ENCODE measurements at places on chromosomes 6 and 20.

DNA sequence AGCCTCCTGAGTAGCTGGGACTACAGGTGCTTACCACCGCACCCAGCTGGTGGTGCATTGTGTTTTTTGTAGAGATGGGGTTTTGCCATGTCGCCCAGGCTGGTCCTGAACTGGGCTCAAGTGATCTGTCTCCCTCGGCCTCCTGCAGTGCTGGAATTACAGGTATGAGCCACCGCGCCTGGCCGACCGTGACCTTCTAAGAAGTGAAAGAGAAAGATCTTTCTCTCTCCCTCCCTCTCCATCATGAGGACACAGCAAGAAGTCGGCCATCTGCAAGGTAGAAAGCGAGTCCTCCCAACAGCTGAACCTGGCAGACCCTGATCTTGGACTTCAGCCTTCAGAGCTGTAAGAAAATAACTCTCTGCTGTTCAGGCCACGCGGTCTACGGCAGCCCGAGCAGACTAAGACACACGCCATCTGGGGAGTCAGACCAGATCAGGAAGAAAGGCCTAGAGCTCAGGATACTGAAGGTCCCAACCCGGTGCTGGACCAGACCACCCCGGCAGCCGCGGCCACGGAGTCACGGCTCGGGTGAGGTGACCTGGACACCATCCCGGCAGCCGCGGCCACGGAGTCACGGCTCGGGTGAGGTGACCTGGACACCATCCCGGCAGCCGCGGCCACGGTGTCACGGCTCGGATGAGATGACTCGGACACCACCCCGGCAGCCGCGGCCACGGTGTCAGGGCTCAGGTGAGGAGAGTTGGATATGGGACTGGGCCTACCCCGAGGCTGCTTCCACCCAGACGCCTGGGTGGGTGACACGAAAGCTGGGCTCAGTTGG, 9.6 kb downstream of the GMEB2 start:
- no peak for DNase-seq

- DNase-seq, result no peak
Measured at GRCh38 chr6:86536121-86536520, 401.2 kb upstream of the HTR1E start.

DNA sequence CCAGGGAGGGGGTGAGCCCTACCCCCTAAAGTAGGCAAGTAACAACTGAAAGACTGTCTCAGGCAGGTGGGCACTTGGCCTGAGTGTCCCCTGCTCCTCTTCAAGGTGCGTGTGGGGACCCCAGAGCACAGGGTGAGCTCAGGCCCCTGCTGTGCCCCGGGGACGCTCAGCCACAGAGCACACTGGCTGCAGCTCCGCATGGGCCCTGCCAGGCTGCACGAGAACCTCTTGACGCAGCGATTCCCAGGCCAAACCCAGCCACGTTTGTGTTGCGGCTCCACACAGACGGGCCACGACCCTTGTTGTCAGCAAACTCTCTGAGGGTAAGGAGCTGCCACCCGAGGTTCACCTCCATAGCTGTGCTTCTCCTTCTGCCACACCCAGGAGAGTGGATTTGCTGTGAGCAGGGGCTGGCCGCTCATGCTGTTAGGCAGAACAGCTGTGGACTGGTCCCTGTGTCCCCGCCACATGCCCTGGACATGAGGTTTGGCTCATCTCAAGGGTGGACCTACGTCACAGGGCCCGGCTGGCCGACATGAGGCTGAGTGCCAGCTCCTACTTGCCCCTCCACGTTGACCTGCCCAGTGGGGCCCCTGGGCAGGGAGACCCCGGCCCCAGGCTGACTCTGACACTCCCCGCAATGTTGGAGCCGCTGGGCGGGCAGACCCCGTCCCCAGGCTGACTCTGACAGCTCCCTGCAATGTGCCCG, 29.7 kb upstream of the GATA5 start:
- no peak for DNase-seq

- no peak for DNase-seq
Measured at GRCh38 chr6:163337958-163338357, 76.6 kb upstream of the QKI start.

DNA sequence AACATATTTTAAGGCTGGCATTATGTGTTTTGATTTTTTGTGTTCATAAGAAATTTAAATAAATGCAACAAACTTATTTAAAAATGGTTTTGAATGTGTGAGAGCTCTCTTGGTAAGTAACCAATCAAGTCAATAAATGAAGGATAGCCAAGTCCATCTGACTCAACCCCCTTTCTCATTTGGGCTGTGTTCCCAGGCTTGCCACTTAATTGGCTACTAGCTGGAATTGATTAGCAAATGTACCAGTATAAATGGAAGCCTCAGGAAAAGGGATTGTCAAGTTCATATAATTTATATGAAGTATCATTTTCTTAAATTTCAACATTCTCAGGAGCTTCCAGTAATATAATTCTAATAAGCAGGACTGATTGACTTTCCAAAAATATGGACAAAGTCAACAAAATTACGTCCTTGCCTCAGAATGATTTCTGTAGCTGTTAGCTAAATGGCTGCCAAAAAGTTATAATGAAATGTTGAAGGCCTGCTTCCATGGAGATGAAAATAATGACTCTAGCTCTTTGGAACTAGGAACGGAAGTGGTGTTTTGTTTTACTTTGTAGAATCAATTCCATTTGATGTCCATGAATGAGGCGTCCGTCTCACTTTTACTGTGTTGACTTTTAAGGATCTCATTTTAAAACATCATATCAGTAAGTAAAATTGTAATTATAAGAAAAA, 614.9 kb downstream of the CDH26 start:
- DNase-seq, result no peak

DNA sequence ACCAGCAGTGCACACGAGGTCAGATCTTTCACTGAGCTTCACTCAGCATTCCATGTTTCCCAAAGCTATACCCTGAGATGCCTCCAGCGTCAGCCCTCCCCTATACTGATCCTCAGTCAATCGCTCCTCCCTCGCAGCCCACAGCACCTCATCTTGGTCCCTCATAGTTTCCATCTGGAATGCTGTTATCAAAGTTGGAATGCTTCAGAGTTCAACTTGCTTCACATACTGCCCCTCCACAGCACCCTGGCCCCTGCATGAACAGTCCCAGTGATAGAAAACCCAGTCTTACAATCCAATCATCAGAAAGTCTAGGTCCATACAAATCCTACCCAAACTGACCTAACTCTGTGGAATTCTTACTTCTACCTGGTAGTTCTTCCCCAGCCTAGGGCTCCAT, 20.0 kb downstream of the SPAG4 start:
- no peak for DNase-seq

DNA sequence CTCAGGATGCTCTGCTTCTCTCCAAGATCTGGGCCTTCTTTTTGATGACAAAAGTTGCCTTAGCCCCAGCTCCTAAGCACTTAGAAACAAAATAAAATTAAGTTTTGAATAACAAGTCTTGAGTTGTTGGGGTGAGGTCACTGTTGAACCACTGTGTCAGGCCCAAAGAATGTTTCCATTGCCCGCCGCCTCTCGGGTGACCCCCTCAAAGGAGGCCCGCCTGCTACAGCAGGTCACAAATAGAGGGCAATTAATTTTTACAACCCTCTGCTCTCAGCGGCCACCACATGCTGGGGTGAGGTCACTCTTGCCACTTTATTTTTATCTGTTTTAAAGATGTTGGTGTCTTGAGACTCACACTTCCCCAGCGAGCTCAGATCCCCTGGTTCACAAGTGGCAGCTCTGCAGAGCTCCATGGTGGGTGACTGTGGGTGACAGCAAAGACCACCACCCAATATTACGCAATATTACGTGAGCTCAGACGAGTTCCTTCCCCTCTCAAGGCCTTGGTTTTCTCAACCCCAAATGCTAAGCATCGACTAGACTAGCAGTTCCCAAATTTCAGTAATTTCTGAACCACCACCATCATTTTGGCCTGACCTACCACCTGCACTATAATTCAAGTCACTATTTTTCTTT, 247.7 kb upstream of the PMEPA1 start:
- peak; percentile 24 for DNase-seq

Data from astrocyte of the spinal cord (primary cell).